Foreskin fibroblast (primary cell): ENCODE measurements at places on chromosomes 5 and 9.

DNA sequence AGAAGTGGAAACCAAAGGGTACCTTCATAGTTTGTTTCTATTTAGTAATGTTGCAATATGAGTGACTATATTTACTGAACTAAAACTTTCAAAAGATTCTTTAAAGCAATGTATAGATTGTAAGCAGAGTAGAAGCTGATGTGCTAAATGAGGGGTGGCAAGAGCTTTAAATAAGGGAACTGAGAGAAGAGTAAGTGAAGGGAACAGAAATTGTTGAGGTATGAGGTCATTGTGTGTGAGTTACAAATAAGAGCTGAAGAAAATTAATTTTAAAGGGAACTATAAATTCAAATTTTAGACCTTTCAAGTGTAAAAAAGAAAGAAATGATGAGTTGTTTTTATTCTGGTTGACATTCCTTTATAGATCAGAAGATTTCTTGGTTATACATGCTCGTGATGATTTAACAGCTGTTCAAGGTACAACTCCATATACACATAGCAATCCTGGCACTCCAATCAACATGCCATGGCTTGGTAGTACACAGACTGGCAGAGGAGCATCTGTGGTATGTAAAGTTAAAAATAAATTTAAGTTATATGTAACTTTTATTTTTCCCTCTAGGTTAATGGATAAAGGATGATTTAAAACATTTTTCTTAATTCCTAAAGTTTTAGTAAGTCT, 135.1 kb upstream of the TNFAIP8 start:
- DNase-seq = no peak

DNA sequence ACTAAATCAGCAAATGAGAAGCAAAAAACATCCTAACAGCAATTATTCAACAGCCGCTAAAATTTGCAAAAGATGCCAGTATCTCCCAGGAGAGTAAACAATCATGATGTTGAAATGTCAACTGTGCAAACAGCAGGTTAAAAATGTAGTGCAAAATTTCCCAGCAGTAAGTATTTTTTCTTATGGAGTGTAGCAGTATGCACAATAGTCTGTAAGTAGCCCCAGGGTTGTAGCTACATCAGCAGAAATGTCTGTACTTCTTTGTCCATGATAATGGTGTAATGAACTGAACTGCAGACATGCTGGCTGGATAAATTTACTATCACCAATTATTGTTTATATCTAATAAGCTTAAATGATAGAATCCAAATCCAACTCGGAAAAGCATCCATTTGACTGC, 31.4 kb downstream of the GRIN3A start:
- no peak for DNase-seq

GRCh38 chr5:115461506-115462290, 82.9 kb downstream of the FEM1C start:
- DNase-seq = peak; percentile 88

GRCh38 chr9:37967761-37968080, 63.8 kb upstream of the SLC25A51 start:
- no peak for DNase-seq

GRCh38 chr5:175133185-175133584, 310.8 kb downstream of the DRD1 start:
- DNase-seq = no peak
